A549 treated with Hydrocortisone at 1 μM for 4 hours (cell line): ENCODE measurements at places on chromosomes 3 and 15. TPM values are rescaled to one million over a fixed set of nuclear protein-coding genes. Genes with fewer than 3 reads are reported as not detected.

Gene IL12A
- 1.2 to 1.7 TPM (median 1.6 TPM) in 5 replicates for total RNA-seq

Gene CD200R1
- 0.12 to 0.13 TPM in 2 of 5 replicates, not detected in the others for total RNA-seq

Gene PLSCR4
- total RNA-seq: 5.9 to 10.7 TPM (median 9.0 TPM) in 5 replicates

Gene C3orf18
- 2.0 to 2.6 TPM (median 2.3 TPM) in 5 replicates for total RNA-seq

Gene FBLN2
- 1.8 to 3.3 TPM (median 2.5 TPM) in 5 replicates for total RNA-seq

Gene EPHB1
- total RNA-seq: 0.05 to 0.09 TPM (median 0.06 TPM) in 4 of 5 replicates, not detected in the other

Gene SPESP1
- not detected in 5 replicates for total RNA-seq

Gene PARP15
- total RNA-seq: not detected in 5 replicates

Gene PML
- total RNA-seq: 13.2 to 16.0 TPM (median 14.5 TPM) in 5 replicates

Gene LRRC31
- not detected in 5 replicates for total RNA-seq

Gene DUOXA1
- 0.07 to 0.18 TPM (median 0.08 TPM) in 5 replicates for total RNA-seq

Gene DUOXA2
- total RNA-seq: not detected in 5 replicates
